ENCODE measurements at places on chromosomes 5 and 9. TPM values are rescaled to one million over a fixed set of nuclear protein-coding genes. Genes with fewer than 3 reads are reported as not detected.

RNF183 gene
- not detected for total RNA-seq

GRCh38 chr5:160438316-160439204 lies 16.9 kb downstream of the PTTG1 start:
- no peaks in the 10 kb centered on the region for H3K36me3 ChIP-seq
- H3K27ac ChIP-seq, result peak overlapping the region; percentile 49
- H3K4me3 ChIP-seq, result peak overlapping the region; percentile 69
- no peaks in the 10 kb centered on the region for H3K4me1 ChIP-seq
- peak; percentile 56 for DNase-seq

GRCh38 chr5:74948031-74948546 lies 81.9 kb upstream of the FAM169A start:
- no peaks in the 10 kb centered on the region for H3K27me3 ChIP-seq
- H3K36me3 ChIP-seq, result no peaks in the 10 kb centered on the region

DNA sequence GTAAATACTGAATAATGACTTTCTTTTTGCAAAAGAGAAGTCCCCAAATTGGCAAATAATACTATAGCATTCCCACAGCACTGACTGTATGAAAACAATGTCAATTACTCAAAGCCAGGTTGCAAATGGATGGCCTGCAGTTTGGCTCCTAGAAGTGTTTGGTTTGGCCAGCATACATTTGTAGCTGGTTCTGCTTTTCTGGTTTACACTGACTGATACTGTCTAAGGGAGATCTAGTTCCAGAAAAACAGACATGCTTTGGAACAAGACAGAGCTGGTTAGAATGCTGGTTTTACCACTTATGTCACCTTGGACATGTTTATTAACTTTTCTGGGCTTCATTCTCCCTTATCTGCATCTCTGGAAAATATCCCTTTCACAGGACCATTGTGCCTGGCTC lies 81.5 kb upstream of the TRPM3 start:
- no peak overlapping the region for H3K4me3 ChIP-seq
- H3K4me1 ChIP-seq, result no peaks in the 10 kb centered on the region
- H3K27ac ChIP-seq, result no peak overlapping the region
- no peak for DNase-seq
- H3K36me3 ChIP-seq, result no peaks in the 10 kb centered on the region

DNA sequence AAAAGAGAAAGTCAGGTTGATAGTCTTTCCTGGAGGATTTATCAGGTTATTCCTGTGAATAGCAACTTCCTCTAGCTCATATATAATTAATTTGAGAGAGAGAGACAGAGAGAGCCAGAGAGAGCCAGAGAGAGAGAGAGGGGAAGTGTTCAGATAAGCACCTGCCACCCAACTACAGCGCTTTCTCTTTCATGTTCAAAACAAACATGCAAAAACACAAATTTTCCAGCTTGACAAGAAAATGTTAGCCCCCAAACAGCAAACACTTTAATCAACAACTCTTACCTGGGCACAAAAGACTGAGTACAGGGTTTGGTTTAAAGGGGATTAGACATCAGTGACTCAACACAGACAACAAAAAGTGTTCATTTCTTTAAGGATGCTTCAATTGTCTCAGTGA lies 61.7 kb upstream of the PLPP6 start:
- no peak overlapping the region for H3K4me3 ChIP-seq
- H3K27me3 ChIP-seq, result no peaks in the 10 kb centered on the region
- no peak for DNase-seq
